ENCODE measurements at places on chromosomes 2 and 18.

DNA sequence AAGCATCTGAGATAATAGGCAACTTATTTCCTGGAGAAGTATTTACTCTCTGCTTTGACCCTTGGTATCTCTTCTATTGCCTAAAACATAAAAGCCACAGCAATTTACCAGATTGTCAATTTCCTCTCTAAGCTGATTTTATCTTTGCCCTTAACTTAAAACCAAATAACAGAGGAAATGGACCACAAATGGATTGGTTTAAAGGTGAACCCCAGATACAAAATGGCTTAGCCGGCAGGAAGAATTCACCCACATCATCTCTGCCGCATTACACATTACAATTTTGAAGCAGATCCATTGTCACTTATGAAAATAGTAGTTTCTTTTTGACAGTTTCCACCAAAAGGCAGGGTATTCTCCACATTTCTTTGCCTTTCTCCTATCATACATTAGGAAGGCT is 585.8 kb upstream of the CHAC2 start:
- no peak for DNase-seq

DNA sequence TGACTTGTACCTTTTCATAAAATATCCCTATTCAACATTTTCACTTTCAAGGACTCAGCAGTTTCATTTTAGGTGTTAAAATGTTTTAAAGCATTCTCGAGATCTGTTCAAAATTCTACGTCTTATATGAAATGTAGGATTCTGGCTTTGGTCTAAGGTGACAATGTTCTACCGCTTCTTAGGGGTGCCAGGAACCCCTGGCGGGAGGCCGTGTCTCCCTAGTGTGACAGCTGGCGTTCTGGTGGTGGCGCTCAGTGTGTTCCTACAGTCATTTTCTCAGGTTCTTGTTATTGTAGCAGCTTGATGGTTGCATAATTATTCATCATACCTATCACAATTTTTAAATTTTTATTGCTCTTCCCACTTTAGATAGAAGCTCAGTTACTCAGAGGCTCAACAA is 204.6 kb downstream of the AGAP1 start:
- DNase-seq, result no peak

DNA sequence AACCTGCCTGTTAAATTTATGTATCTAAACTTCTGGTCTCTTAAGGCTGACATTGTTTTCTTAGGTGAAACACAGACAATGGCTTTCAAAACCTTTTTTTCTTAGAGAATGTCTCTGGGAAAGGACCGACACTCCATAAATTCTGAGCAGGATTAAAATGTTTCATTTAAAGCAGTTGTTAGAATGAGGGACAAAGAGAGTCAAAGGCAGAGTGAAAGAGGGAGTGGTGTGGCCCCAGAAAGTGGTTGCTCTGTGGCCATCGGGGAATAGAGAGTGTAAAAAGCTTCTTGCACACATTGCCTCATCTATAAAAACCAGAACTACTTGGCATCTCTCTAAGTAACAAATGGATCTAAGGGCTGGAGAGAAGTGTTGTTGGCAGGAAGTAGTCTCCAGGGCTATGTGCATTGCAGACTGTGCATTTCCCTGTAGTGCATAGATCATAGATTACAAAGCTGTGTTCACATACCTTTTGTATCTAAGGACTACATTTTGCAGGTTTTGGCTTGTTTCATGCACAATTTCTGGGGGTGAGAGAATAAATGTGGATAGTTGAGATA is 3.6 kb downstream of the RPRM start:
- no peak for DNase-seq

GRCh38 chr2:222946700-222947287 is 86.0 kb downstream of the ACSL3 start:
- no peak for DNase-seq

Measured in activated CD8-positive, alpha-beta memory T cell treated with anti-CD3 and anti-CD28 coated beads for 4 hours (primary cell).